NCI-H82 (cell line): ENCODE measurements at places on chromosomes 7 and 10.

DNA sequence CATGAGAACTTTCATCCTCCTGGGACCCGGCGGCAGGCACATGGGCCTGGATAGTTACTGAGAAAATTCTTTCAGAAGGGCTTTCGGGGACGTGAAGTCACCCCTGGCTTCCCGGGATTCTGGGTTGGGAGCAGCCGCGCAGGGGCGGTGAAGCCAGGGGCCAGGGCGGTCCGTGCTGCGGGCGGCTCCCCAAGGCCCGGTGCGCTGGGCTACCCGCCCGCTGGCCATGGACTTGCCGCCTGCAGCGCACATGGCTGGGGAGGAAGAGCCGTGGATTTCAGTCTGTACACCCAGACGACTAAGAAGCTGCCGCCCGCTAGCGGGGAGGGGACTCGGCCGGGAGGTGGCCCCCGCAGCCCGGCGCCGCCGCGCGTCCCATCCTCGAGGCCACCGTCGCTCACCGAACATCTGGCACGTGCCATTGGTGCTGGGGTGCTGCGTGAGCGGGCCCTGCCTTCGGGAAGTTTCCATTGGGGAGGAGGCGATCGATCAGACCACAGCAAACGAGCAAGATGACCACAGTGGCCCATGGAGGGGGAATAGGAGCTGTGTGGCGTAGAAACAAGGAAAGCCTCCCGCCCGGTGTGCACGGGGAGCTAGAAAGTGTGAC, 64.5 kb downstream of the TMEM209 start:
- DNase-seq = no peak

GRCh38 chr7:155988416-155988815, 176.2 kb upstream of the SHH start:
- no peak for DNase-seq

GRCh38 chr7:66631471-66631870, 2.8 kb downstream of the KCTD7 start:
- DNase-seq = no peak

GRCh38 chr7:12257582-12257981, 46.5 kb downstream of the TMEM106B start:
- no peak for DNase-seq

GRCh38 chr10:61286686-61287085, 166.5 kb downstream of the TMEM26 start:
- no peak for DNase-seq

GRCh38 chr7:83178066-83178465, 15.4 kb upstream of the PCLO start:
- DNase-seq = no peak

DNA sequence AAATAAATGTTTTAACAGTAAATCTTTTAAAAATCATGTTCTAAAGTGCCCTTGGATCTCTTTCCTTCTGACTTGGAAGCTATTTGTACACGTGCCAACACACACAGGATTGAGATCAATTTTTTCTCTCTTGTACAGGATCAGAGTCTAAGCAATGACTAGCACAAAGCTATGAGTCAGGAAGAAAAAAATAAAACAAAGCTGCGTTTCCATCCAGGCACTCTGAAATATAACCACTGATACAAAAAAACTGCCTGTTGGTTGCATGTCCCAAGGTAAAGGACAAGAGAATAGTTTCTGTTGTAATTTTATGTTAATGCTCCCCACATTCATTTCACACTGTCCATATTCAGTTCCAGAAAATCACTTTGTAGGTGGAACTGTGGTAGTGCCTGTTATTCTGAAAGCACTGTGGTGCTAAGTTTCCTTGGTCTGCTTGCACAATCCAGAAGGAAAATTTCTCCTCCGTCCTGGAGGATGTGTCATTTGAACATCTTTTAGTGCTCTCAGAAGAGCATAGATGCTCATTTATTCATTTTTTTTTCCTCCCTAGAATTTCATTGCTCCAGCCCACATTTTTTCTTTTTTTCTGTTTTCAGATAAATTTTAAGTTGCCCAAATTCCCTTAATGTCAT, 113.4 kb downstream of the PLXDC2 start:
- DNase-seq = no peak

DNA sequence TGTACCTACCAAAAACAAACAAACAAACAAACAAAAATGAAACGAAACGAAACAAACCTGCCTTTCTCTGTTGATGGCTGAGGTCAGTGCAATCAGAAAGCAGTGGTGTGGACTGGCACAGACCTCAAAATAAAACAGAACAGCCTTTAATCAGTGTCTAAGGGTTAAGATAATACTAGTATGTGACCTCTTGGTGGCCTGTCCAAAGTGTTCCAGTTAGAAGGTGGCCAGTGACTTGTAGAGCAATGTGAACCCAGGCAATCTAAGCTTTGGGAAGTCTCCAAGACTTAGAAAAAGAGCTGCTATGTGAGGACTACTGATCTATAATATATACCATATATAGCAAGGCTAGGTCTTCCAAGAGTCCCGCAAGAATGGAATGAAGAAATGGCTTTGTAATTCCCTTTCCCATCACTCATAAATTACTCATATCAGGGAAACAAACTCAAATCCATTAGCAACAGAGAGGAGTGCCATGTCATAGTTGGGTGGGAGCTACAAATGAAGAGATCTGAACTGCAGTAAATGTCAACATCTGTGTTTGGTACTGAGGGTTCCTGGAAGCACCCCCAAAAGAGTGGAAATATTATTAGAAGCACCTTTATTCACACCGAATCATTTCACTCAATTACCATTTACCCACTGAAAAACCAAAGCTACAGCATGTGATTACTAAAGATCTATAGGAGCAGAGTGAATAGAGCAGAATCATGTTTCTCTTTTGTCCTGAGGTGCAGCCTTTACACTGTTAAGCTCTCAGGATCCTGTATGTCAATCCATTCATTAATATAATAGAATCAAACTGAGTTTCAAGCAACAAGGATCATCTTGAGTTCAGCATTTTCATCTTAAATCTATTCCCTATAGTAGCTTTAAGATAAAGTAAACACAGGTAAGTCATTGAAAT, 28.0 kb downstream of the ABLIM1 start:
- DNase-seq = no peak

- DNase-seq = peak; percentile 59
These were observed 9.5 kb upstream of the TBX20 start for GRCh38 chr7:35263396-35263795.

- DNase-seq = no peak
These were observed 147.9 kb downstream of the CPEB3 start for GRCh38 chr10:92142949-92143348.

- DNase-seq = no peak
These were observed 65.6 kb upstream of the LRRC18 start for GRCh38 chr10:49005270-49005669.

DNA sequence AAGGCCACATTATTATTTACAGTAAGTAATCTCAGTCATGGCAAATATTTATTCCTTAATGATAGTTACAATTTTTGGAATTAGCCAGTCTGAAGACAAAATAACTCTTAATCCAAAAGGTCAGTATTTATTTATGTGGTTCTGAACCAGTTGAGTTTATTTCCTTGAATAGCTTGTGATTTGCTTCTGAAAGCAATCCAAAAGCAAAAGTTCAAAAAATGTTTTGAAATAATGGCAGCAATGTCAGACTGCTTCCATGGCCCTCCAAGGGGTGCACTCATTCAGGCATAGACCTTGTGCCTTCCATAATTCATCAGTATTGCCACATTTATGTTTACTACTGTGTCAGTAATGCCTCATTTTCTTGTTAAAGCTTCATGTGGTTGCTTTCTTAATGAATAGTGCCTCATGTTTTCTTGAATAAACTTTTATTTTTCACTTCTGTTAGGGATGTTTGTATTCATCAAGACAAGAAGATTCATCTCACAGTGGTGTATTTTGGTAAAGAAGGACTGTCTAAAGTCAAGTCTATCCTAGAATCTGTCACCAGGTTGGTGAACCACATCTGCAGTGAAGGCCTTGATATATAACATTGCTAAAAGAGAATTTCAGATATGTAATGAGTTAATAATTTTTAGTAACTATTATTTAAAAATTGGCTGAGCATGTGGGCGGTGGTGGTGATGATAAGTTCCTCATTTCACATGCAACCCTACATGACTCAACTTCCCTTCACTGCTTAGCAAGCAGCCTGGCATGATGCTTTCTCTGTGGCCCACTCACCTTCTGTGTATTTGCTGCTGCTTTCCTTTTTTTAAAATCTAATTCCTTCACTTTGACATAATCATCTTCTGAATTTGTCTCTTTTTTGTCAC, 22.0 kb downstream of the CSGALNACT2 start:
- no peak for DNase-seq

GRCh38 chr7:23275912-23276311, 23.2 kb upstream of the MALSU1 start:
- DNase-seq = no peak

DNA sequence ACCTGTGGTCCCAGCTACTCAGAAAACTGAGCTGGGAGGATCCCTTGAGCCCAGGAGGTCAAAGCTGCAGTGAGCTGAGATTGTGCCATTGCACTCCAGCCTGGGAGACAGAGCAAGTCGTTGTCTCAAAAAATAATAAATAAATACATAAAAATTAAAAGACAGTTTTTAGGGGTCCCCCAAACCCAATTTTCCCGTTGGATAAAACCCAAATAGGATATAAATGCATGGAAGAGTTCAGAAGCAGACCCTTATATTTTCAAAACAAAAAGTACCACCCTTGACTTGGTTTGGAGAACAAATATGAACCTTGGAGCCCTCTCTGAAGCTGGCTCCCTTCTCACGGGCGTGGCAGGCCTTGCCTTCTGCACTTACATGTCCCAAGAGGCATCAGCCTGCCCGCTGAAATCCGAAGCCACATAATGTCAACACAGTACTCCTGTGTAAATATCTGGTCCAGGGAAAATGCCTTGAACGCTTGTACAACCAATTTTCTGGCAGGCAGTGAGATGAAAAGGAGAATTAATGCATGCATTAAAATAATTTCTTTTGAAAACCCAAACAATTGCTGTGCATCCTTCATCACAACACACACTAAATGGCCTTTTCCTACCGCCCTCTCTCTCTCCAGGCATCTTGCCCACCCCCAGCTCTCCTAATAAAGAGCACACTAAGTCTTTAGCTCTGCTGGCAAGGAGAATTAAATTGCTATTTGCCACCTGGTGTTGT, 46.4 kb upstream of the PARD3 start:
- DNase-seq = peak; percentile 76

DNA sequence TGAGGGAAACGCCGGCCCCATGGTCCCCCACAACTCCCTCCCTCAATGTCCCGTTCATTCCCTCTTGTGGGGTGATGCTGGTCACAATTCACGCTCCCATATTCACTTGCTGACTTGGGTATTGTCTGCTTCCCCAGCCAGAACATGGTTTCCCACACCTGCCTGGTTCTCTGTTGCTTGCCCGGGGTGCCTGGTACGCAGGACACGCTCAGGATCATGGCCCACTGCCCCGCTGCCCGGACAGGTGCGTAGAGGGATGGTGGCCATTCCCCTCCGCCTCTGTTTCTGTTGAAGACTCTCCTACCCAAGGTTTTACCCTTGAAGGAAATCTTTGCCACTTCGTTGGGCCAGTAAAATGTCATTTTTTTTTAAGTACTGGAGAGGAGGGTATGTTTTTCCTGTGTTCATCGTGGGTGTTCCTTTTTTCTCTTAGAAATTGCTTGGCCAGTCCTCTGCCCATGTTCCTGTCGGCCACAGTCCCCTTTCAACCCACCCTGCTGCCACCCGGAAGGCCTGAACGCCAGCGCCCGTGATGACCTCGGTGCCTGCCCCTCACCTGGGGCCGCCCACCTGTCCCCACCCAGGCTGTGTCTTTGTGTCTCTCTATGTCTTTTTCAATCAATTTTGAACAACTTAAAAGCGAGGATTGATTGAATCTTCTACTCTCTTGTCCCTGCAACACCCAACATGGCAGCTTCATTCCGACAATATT, 38.2 kb downstream of the FOXL3 start:
- DNase-seq = no peak

- DNase-seq = peak; percentile 61
These were observed at the start of gene ARMC3 for GRCh38 chr10:22927661-22928403. ARMC3 (plus strand) TSS chr10:22928053; CDS start chr10:22931997, 3,944 bp downstream.

DNA sequence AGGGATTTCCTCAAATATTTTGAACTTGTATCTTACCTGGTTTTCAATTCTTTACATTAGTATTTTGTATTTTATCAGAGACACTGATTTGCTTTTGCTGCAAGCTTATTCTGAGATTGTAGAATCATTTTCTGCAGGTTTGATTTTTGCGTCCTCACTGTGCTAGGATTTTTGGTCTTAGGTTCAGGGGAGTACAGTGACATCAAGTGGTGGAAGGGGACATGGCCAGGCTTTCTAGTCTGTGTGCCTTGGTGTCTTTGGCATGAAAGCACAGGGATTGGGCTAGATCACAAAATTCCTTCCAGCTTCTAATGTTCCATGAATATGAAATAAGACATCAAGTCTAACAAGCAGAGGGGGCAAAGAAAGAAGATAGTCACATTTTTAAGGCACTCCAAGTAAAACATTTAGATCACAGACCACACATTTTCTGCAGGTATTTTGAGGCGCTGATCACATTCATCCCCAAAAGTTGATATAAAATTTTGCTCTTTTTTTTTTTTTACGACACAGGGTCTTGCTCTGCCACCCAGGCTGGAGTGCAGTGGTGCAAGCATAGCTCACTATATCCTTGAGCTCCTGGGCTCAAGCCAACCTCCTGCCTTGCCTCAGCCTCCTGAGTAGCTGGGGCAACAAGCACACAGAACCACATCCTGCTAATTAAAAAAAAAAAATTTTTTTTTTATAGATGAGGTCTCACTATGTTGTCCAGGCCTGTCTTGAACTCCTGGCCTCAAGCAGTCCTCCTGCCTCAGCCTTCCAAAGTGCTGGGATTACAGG, 124.4 kb downstream of the PON1 start:
- DNase-seq = peak; percentile 62

- no peak for DNase-seq
These were observed 944 bp downstream of the STEAP1B start for GRCh38 chr7:22499044-22499443.

DNA sequence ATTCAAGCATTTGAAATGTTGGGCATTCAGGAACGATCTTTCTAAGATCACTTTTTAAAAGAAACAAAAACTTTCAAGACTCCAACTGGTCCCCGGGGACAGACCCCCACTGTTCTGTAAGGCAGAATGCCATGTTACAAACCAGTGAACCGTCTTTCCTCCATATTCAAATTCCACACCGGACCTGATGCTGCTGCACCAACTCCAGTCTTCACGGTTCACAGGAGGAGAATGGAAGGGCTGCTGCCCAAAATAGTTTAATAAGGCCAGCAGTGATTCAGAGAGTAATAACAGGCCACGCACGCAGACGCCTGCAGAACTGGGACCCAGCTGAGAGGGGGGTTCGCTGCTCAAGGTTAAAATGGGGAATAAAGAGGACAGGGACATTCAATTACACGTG, 47.2 kb downstream of the OSBPL3 start:
- no peak for DNase-seq

GRCh38 chr10:3693022-3693697, 91.8 kb downstream of the KLF6 start:
- peak; percentile 51 for DNase-seq

DNA sequence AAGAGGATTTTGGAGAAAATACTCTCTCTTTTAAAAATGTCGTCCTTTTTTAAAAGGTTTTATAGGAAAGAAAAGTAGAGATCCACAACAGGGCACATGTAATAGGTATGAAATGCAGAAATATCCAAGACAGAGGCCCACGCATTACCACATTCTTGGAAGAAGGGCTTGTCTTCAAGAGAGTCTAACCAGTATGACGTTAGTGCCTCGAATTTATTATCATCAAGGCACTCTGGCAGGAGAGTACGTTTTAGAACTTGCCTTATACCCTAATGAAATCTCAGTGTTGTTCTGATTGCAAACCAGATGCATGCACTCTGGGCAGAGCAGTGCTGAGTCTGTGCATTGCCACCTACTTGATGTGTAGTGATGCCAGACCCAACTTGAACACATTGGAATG, 342.6 kb upstream of the NFE2L3 start:
- no peak for DNase-seq
